ENCODE measurements at places on chromosomes 3 and 15. TPM values are rescaled to one million over a fixed set of nuclear protein-coding genes. Genes with fewer than 3 reads are reported as not detected.

- no peak for DNase-seq
Observed at GRCh38 chr15:28943146-28943545, 57.4 kb downstream of the APBA2 start.

DNA sequence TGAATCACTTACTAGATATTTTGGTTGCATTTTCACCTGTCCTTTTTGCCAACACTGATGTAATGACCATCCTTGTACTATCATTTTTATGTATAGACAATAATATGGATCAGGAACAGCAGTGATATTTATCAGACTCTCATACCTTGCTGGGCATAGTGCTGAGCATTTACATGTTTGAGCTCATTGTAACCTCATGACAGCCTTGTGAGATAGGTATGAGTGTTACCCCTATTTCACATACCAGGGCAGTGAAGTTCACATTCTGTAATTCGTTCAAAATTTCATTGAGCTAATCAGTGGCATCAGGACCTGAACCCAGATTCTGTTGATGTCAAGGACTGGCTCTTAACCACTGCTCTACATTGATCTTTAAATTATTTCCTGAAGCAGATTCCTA lies 221.5 kb upstream of the TBL1XR1 start:
- DNase-seq, result no peak

DNA sequence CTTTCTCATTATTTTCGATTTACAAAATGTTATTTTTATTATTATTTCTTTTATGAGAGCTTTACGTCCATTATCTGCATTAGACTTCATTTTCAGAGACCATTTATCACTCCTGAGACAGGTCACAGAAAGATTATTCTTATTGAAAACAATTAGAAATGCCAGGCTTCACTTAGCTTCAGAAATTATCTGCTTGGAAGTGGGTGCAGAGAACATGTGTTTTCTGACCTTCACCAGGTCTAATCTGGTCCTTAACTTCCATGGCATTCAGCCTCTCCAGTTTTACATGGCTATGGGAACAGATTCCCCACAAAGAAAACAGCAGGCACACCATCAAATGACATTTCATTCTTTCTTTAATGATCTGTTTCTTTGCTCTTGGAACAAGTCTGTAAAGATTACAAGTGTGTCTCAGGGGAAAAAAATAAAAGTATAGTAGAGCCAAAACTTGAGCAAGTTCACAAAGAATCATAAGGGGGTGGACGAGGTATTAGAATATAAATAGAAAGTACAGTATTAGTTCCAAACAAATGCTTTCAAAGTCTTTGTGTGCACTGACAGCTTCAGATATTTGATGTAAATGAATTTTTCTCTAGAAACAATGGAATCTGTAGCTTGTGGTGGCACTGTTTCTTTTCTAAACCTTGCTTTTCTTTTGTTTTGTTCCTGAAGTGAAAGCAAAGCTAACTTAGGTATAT lies 294.2 kb upstream of the MEIS2 start:
- DNase-seq, result no peak

GRCh38 chr15:91790836-91791235 lies 62.7 kb upstream of the SLCO3A1 start:
- DNase-seq, result peak; percentile 41

- no peak for DNase-seq
Observed at GRCh38 chr3:131242201-131242600, 139.4 kb upstream of the NUDT16 start.

DNA sequence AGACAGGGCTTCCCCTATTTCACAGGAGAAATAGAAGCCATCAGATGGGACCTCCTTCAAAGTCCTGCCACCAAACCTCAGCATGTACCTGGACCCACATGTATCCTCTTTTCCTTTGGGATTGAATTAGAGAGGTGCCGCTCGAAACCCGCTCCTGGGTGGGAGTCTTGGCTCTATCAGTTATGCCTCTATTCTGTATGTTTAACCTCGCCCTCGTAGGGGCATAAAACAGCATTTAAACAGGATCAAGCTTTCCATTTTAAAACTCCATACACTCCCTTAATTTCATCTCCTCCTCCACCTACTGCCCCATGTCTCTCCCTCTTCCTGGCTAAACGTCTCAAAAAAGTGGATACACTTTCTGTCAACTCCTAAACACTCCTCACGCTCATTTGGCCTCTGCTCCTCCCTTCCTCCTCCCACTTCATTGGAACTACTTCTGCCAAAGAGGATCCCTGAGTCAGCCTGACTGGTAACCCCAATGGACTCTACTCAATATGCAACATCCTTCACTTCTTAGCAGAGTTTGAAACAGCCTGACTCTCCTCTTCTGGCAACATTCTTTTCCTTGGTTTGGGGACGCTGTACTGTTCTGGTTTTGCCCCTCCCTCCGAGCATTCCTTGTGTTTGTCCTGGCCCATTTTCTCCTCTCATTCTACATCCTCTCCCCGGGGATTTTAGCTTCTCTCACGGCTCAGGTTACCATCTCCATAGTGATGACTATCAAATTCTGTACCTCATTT lies 23.0 kb upstream of the MUC20 start:
- no peak for DNase-seq

DNA sequence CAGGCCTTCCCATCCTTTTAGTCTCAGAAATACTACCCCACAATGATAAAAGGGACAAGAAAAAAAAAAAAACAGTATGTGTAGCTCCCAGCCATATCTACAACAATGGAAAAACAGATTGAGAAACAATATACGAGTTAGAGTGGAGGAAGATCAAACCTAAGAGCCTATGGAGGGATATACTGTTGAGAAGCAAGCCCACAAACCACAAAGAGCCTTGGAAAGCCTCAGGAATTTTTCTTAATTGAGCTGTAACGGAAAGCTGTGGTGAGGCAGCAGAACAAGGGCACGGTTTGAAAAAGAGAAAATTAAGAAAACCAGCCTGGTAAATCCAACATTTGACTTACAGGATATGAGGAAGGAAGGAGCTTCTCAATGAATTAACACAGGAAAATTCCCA lies 21.4 kb downstream of the KPNA1 start:
- DNase-seq, result no peak

DNA sequence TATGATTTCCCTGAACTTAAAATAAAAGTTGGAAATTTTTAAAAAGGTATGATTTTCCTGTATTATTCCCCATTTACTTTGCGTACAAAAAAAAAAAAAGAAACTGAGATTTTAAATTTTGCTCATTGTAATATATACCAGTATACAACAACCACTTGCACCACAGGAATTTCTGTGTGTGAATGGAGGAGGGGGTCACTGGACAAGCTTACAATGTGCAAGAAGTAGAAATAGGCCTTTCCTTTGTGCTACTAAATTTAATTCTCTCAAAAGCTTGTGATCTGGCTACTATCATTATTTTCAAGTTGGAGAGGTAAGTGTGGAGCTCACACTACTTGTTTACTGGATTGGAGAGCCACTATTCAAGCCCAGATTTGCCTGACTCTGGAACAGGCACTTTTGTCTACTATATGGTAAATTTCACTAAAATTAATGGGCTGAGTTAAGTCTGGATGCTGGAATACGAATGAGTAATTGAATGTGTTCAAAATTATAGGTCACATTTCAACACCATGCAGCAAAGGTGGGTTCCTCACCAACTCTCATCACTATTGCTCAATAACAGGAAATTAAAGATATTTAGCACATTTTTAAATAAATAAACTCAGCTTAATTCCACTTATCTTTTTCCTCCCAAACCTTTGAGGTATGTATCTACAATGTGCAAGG lies 148.0 kb upstream of the MBNL1 start:
- no peak for DNase-seq

DNA sequence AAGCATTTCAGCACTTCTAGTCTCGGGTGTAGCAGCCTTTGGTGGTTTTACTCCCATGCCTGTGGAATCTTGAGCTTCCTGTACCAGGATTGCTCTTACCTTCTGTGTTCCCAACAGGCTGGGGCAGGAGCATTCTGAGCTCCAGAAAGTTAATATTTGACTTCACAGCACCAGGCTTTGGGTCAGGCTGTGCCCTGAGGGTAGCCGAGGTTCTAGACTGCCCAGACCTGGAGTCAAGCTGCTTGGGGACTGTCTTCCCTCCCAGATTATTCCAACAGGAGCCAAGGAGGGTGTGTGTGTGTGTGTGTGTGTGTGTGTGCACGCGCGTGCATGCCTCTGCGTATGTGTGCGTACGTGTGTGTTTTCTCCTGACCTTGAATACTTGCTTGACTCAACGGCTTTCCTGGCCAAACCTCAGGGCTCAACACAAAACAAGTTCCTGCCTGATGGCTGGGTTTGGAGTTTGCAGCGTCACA lies 94.8 kb downstream of the FLNB start:
- DNase-seq, result no peak

DNA sequence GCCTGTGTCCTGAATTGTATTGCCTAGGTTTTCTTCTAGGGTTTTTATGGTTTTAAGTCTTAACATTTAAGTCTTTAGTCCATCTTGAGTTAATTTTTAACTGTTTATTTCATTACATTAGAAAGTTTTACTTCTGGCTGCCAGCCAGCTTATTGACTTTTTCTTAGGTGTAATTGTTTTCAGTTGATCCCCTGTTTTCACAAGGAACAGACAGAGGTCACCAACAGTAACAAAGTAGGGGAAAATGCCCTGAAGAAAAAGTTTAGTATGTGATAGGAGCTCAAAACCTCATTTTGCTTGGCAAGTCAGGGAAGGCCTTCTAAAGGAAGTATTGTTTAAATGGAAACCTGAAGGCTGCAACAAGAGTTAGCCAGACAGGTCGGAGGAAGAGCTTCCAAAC lies 10.4 kb downstream of the WDR48 start:
- no peak for DNase-seq

- DNase-seq, result no peak
Observed at GRCh38 chr3:166799-167198, 29.8 kb upstream of the CHL1 start.

- no peak for DNase-seq
Observed at GRCh38 chr15:89421219-89421618, 75.2 kb downstream of the RHCG start.

DNA sequence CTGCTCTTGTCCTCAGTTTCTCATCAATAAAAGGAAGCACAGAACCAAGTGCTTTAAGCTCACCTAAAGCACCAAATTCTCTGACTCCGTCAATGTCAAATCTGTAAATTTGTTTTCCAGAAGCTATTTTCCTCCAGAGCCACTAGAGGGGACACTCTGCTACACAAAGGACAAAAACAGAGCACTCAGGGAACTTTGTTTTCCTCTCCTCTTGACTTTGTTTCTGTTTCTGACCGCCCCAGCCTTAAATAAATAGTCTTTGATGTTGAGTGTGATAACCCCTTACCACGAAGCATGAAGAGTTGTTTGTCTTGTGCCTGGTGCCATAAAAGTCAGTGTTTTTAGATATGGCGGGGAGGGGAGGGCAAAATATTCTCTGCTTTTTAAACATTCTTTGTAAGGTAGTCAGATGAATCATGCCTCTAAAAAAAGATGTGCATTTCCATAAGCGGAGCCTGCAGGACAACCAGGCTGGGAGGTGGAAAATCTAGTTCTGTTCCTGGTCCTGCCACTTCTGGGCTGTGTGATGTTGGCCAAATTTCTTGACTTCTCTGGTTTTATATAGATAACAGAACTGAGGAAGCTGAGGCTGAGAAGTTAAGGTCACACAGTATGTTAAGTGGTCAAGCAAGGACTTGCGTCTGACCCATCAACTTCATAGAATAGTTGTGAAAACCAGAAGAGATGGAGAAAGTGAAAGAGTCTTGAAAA lies 7.3 kb upstream of the ZBTB38 start:
- DNase-seq, result no peak

GRCh38 chr3:134833453-134834163 lies 38.5 kb downstream of the EPHB1 start:
- DNase-seq, result no peak

DNA sequence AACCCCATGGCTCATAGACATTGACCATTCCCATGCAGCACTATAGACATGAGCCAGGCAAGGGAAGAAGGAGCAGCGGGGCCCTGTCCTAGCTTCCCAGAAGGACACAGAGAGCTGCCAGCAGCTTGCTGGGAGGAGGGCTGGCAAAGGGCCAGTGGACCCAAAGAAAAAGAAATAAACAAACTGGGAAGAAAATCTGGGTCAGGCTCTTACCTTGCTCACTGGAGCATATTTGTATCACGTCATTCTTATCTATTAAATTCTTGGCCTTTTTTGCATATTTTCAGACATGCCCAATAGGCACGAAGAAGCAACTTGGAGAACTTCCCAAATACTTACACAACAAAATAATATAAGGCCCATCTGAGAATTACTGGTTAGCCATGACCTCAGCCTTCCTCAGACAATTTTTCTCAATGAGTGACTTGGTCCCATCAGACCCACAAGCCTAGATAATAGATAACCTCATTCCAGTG lies 28.4 kb downstream of the RASGRP1 start:
- DNase-seq, result no peak

DNA sequence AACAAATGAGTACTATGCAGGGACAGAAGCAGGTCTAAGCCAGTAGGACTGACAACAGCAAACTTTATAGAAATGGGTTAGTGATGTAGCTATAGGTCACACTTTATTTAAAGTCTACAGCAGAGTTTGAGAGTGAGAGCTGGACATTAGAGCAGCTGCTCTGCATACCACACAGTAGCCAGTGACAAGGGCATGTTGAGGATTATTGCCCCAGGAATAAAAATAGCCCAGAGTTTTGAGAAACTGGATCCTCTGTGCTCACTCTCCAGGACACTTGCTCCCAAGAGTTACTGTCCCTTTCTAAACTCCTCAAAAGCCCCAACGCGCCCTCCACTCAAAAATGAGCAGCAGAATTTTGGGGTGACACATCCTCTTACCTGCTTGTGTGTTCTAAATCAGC lies 21.1 kb downstream of the LRTM1 start:
- DNase-seq, result no peak

GRCh38 chr15:69491038-69491505 lies 38.5 kb downstream of the RPLP1 start:
- no peak for DNase-seq

- DNase-seq, result peak; percentile 34
Observed at GRCh38 chr3:55571913-55572312, 84.8 kb upstream of the WNT5A start.

- no peak for DNase-seq
Observed at GRCh38 chr3:163852233-163852632, 1226.1 kb downstream of the SI start.

GRCh38 chr15:51796847-51797401 lies 32.5 kb upstream of the TMOD3 start:
- DNase-seq, result no peak

GRCh38 chr15:93895976-93896770 lies 335.2 kb upstream of the MCTP2 start:
- DNase-seq, result no peak

GRCh38 chr3:17013571-17013970 lies 128.8 kb downstream of the PLCL2 start:
- peak; percentile 5 for DNase-seq

Gene KBTBD8
- 2.1 TPM for total RNA-seq

Gene SNTN
- total RNA-seq, result 14.7 TPM

Gene MME
- total RNA-seq, result 101 TPM

Gene PLSCR2
- total RNA-seq, result not detected

Gene CCDC174
- 25.0 TPM for total RNA-seq

Gene HYAL1
- 67.0 TPM for total RNA-seq

Gene NKIRAS1
- total RNA-seq, result 8.0 TPM

Gene C2CD4B
- 0.67 TPM for total RNA-seq

Gene HGD
- total RNA-seq, result 0.89 TPM

Gene CMC1
- total RNA-seq, result 20.1 TPM

Gene LSAMP
- total RNA-seq, result 11.5 TPM

Gene NR1I2
- not detected for total RNA-seq

Gene SQOR
- 74.7 TPM for total RNA-seq

Gene IL5RA
- 3.5 TPM for total RNA-seq

Gene CAPN3
- 24.0 TPM for total RNA-seq
